ENCODE measurements at places on chromosomes 16 and 17.
A peak's percentile ranks its signal among the peaks of the same experiment; 100 is the strongest.

- no peak for DNase-seq
Observed at GRCh38 chr17:76755285-76755684, 17.4 kb downstream of the MFSD11 start.

DNA sequence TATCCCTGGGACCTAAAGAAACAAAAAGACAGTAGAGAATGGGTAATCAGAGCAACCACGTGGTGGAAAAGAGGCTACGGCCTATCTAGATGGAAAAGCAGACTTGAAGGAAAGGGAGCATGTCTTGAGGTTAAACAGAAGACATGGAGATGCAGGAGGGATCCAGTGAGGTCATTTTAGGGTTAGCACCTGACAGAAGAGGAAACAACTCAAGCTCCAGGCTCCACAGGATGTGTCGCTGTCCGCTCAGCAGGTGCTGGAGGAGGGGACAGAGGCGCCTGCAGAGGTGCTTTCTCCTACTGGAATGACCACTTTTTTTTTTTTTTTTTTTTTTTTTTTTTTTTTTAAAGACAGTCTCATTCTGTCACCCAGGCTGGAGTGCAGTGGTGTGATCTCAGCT, 47.5 kb upstream of the CLEC3A start:
- no peak for DNase-seq

GRCh38 chr16:17270111-17270510, 200.6 kb downstream of the XYLT1 start:
- DNase-seq, result no peak

- DNase-seq, result no peak
Observed at GRCh38 chr17:19288453-19288852, 51.3 kb downstream of the EPN2 start.

DNA sequence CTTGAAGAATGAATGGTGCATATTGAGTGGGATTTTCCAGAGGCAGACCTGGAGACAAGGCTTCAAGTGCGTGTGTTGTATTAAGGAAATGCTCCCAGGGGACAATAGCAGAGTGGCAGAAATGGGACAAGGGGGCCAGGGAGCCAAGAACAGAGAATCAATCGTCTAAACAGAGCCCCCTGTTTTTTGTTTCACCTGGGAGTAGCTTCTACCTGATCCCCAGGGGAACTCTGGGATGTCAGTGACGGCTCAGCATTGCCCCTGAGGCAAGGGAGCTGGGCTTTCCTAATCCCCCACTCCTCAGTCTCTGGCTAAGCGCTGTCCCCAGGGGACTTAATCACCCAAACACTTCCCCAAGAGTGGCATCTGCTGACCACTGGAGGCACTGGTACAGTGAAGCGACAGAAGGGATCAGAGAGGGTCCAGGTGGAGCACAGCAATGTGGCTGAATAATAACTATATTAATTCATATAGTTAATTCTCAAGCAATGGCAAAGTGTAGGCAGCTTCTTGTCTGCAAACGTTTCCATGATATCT, 35.7 kb upstream of the C16orf78 start:
- DNase-seq, result no peak

GRCh38 chr17:75487351-75488070, 27.8 kb downstream of the CASKIN2 start:
- DNase-seq, result no peak

DNA sequence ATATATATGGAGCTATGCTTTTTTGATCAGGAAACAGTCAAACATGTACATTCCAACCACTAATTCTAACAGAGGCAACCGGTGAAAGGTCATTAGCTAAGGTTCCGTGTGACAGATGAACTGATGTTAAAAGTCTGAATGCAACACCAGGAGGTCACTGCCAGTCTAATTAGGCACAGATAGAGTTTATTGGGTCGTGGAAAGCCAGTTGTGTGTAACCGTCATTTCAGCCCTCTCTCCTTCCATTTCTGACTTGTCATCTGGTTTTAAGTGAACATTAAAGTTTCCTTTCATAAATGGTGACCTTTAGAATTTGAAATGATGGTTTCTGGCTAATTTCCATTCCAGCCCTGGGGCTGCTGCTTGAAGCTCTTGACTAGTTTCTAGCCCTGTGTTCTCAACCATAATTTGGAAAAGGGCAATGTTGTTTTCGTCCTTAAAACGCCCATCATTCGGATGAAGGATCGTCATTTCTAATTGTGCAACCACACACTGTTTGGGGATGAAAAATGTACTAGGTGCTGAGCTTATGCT, 23.9 kb downstream of the CACNG3 start:
- DNase-seq, result no peak

DNA sequence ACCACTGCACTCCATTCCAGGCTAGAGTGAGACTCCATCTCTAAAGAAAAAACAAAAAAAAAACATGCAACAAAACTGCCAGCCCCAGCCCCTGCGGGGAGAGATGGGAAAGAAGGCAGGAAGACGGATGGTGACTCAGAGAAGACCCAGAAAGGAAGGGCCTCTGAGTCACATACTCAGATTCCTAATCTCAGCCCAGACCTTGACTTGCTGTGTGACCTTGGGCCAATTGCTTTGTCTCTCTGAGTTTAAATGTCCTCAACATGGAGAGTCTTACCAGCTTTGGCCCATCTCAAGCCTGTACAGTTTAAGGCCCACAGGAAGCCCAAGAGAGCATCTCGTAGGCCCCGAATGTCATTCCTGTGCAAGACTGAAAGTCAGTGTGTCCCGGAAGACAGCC, 86.5 kb upstream of the LHX1 start:
- no peak for DNase-seq

- DNase-seq, result no peak
Observed at GRCh38 chr17:82909322-82909904, 69.6 kb upstream of the ZNF750 start.

- DNase-seq, result no peak
Observed at GRCh38 chr16:23333034-23333579, 31.0 kb downstream of the SCNN1B start.

GRCh38 chr17:48219617-48220016, 112.1 kb downstream of the SNX11 start:
- peak; percentile 28 for DNase-seq

- DNase-seq, result no peak
Observed at GRCh38 chr16:27737513-27737912, 187.6 kb downstream of the KATNIP start.

- DNase-seq, result no peak
Observed at GRCh38 chr17:48630009-48630924, 4.1 kb upstream of the HOXB9 start.

DNA sequence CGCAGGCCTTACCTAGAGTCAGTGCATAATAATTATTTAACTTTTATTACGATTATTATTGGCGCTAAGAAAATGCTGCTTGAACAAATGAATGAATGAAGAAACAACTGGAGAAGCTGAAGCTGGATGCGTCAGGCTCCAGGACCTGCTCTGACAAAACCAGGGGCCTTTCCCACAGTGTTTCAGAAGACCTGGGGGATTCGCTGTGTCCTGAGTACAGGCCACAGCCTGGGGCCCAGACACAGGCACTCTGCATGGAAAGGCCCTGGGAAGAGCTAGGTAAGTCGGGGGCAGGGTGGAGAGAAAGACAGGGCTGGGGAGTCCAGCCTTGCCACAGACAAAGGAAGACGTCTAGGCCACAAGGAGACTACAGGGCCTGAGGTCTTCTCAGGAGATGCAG, 226.1 kb downstream of the ZNF423 start:
- no peak for DNase-seq

DNA sequence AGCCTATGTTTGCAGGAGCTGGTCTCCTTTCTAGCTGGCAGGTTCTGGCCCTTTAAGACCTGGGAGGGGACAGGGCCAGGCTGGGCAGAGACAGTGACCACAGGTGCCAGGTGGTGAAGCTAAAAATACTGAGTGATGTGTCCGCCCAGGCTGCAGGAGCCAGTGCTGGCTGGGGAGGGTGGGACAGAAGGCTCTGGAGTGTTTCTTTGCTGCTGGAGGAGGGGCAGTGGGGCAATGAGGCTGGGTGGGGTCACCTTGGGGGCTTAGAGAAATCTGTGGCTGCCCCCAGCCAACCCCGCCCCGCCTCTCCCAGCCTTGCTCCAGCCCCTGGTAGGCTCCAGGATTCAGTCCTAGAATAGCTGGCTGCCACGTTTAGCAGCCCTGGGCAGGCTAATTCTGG, 30.4 kb upstream of the SBK1 start:
- DNase-seq, result no peak

- DNase-seq, result no peak
Observed at GRCh38 chr16:86508947-86509758, 1.2 kb upstream of the FOXF1 start.

DNA sequence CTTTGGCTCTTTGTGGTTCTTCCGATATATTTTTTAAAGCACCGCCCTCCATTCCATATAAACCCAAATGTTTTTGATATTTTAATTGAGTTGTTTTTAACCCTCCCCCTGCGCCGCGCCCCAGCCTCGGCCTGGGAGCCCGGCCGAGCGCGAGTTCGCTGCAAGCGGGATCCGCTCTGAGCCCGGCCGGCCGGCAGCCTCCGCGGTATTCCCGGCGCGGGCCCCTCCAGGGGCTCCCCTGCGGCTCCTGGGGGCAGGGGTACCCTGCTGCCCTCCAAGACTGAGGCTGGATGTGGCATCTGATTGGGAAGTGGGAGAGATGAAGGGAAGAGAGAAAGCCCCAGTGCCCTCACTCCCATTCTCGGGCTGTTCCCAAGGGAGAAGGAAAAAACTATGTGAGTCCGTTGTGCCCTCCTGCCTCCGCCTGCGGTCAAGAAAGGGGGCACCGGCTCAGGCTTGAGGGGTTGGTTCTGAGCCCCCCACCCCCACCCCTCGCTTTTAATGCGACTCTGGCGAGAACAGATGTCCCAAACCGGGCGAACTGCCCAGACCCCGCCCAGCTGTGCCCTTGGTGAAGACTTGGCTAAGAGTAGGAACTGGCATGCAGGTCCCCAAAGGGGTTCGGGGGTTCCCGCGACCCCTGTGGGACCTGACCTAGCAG, 8.6 kb downstream of the NEUROD2 start:
- DNase-seq, result peak; percentile 15

GRCh38 chr17:8986295-8986694, 20.8 kb upstream of the PIK3R5 start:
- no peak for DNase-seq

DNA sequence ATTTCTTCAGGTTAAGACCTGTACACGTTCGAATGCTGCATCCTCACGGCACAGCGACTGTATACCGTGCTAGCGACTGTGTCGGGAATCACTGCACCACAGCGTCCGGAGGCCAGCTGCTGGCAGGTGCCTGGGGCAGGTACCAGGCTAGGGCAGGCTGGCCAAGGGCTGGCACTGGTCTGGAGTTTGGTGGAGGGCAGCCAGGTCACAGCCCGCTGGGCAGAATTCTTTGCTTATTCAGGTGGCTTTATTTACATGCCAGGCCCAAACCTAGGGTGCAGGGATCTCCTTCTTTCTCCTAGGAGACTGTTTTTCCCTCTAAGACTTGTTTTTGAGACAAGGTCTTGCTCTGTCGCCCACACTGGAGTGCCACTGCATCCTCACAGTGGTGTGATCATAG, 37.9 kb downstream of the COTL1 start:
- no peak for DNase-seq

GRCh38 chr16:8605554-8605953, 15.2 kb upstream of the TMEM114 start:
- DNase-seq, result no peak

DNA sequence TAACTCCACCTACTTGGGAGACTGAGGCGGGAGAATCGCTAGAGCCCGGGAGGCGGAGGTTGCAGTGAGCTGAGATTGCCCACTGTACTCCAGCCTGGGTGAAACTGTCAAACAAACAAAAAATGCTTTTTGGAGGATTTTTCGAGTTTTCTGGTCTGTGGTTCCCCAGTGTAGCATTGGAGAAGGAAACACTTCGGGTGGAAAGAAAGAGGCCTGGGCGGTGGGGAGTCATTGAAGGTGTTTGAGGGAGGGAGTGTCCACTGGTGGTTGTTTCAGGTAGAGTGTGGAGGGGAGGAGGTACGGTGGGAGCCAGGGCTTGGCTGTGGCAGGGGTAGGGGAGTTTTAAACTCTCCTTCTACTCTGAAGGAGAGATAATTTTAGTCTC, 1.2 kb downstream of the RNF213 start:
- no peak for DNase-seq

Data from NCI-H345 (cell line).